ENCODE measurements at places on chromosomes 16 and 17.

DNA sequence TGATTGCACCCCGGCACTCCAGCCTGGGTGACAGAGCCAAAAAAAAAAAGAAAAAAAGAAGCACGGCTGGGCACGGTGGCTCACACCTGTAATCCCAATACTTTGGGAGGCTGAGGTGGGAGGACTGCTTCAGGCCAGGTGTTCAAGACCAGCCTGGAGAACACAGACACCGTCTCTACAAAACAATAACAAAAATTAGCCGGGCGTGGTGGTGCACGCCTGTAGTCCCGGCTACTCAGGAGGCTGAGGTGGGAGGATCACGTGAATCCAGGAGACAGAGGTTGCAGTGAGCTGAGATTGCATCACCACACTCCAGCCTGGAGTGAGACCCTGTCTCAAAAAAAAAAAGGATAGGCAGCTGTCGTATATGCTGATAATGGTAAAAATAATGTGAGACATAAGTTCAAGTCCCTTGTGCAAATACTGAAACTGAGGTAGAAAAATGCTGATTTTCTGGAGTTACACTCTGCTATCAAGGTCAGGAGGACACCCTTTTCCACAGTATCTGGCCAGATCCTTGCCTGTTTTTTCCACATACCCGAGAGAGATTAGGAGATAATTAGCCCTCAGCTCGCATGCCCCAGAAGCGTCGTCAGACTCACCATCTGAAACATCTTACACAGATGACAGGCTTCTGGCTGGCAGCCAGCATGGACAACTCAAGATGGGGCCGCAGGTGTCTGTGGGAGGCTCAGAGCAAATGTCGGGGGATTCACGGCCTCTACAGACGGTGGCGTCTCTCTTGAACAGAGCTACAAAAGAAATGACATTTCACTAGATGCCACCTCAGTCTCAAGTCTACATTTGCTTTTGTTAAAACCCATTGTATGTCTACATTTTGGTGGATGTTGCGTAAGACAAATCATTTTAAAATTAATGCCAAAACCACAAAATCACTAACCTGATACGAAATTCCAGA is 36.8 kb downstream of the WDR45B start:
- DNase-seq = no peak

GRCh38 chr17:59840329-59841090 is 52.2 kb downstream of the TUBD1 start:
- no peak for DNase-seq

- DNase-seq = no peak
These were observed 6.3 kb upstream of the GGA2 start for GRCh38 chr16:23516366-23517137.

- no peak for DNase-seq
These were observed 932 bp downstream of the ZNF267 start for GRCh38 chr16:31874366-31875111.

- no peak for DNase-seq
These were observed 365.4 kb downstream of the WWOX start for GRCh38 chr16:78464833-78465232.

All from vagina (tissue), 2 donors.